Stimulated activated CD4-positive, alpha-beta T cell treated with anti-CD3 and anti-CD28 coated beads, Interleukin-15, amount 100 ng/mL, for 24 hours (primary cell): ENCODE measurements at places on chromosomes 11 and 22.
A peak's percentile ranks its signal among the peaks of the same experiment; 100 is the strongest.

GRCh38 chr11:62033191-62034035, 66.0 kb upstream of the FTH1 start:
- no peak for DNase-seq

GRCh38 chr11:29782447-29782846, 234.4 kb downstream of the KCNA4 start:
- DNase-seq: no peak

DNA sequence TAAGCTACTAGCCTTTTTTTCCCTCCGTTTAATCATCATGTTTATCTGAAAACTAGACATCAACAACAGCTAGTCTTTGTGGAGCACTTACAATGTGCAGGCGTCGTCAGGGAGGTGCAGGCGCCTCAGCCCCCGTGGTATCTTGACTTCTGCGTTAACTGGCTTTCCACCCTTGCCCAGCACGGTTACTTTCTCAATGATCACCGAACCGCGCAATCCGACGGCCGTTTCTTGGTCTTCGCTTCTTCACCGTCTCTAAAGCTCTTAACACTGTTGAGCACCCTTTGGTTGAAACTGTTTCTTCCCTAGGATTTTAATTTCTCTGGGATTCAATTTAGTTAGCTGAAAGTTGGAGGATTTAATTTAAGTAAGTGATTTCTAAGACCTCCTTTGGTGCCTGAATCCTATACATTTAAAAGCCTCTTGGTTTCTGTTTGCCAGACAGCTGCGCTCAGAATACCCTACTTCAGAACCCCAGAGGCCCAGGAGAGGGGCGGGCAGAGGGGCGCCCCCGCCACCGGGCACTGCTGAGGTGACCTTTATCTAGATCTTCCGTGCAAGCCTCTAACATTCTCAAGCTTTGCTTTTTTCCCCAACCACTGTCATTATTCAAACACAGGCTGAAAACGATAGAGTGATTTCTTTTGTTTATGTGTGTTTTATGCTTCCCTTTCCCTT, 18.0 kb upstream of the TMEM218 start:
- DNase-seq: no peak

GRCh38 chr11:76799066-76799804, 16.1 kb downstream of the TSKU start:
- DNase-seq: peak; percentile 83
